ENCODE measurements at places on chromosomes 4 and X.
A peak's percentile ranks its signal among the peaks of the same experiment; 100 is the strongest.

DNA sequence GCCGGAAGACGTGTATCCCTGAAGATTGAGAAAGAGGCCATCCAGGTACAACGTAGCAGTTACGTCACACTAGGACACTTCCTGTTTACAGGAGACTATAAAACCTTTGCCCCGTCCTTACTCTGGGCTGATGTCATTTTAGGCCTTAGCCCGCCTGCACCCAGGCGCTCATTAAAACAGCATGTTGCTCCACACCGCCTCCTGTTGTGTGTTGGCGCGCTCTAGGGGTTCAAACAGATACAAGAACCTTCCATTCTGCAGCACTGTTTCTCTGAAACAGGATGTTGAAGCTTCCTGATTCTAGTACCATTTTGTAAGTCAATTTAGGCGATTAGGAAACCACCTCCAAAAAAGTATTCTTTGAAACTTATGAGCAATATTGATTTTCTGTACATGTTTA is 722.1 kb downstream of the PCDH7 start:
- no peak for DNase-seq

- no peak for DNase-seq
Observed at GRCh38 chrX:154735695-154736393, 15.0 kb downstream of the GAB3 start.

DNA sequence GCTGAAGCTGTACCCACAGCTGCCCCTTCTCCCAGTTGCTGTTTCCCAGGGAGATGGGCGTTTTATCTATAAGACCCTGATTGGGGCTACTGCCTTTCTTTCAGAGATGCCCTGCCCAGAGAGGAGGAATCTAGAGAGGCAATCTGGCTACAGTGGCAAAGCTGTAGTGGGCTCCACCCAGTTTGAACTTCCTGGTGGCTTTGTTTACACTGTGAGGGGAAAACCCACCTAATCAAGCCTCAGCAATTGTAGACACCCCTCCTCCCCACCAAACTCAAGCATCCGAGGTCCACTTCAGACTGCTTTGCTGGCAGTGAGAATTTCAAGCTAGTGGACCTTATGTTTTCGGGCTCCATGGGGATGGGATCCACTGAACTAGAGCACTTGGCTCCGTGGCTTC is 240.4 kb upstream of the AFF2 start:
- no peak for DNase-seq

DNA sequence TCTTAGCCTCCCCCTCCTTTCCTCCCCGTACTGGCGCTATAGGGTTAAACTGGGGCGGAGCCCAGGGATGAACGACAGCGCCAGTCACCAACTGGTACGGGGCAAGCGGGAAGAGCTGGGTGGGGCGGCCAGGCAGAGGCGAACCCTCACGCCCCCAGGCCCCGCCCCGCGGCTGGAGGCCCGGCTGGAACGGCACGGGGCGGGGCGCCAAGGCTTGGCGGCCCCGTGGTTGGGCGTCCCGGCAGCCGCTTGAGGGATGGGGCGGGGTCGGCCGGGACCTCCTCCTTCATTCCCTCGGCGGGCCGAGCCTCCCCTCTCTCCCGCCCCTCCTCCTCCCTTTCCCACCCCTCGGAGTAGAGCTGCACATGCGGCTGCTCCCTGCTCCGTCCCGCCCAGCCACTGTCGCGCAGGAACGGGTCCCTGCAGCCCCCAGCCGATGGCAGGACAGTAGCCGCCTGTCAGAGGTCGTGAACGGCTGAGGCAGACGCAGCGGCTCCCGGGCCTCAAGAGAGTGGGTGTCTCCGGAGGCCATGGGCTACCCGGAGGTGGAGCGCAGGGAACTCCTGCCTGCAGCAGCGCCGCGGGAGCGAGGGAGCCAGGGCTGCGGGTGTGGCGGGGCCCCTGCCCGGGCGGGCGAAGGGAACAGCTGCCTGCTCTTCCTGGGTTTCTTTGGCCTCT is at the start of gene EDA:
TSS of gene EDA (plus strand) at position 335 of the 678 bp plus-strand sequence.
- peak; percentile 79 for DNase-seq

GRCh38 chrX:152912106-152912505 is 14.2 kb downstream of the ZNF185 start:
- no peak for DNase-seq

- no peak for DNase-seq
Observed at GRCh38 chr4:127335073-127335620, 297.6 kb upstream of the INTU start.

DNA sequence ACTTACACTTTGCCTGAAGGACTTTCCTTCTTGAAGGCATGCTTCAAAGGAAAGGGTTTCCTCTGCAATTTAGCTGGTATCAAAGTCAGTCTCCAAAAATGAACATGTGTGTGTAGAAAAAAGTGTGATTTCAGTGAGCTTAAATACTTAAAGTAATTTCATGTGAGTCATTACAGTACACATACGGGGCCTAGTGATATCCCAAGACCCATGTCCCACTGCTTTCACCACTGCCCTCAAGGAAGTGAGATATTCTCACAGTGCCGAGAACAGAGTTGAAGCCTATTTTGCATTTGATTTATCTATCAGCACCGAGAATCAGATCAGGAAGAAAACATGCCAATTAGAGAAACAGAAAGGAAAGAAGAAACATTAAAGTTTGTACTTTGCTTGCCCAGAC is 61.0 kb downstream of the CHST7 start:
- no peak for DNase-seq

DNA sequence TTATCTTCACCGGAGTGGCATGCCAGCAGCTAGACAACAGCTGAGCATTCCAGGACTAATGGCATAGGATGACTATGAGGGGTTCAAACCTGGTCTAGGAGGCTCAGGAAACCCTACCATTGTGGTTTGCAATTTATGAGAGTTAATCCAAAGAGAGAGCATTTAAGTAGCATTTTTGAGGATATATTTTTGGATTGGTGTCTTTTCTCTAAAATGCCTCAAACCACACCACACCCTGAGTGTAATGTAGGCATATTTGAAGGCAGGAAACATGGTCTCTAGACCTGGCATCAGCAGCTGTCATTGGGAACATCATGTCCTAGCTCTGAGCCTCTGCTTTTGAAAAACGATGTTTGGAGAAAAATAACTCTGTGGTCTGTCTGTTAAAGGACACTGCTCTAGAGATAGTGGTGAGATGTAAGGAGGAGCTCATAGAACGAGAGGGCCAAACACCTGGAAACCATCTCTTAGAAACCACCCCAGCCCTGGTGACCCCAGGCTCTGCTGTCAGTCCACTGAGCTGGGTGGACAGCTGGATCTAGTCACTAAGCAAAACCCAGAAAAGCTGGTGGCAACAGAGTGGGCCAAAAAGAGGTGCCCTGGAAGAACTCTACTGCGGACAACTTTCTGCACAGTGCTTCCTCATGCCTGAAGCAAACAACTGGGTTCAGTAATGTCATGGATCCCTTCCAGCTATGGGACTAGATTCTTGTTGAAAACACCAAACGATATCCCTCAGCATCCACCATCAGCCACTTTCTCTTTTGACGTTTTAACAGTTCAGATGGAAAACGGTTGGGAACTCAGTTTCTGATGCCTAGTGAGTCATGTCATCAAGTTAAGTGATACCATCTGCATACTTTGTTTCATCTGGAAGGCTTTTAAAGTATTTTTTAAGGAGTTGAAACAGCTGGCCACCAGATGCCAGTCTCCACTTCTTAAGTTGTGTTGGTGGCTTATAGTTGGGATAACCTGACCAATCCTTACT is 100.2 kb upstream of the C1QTNF7 start:
- DNase-seq, result no peak

DNA sequence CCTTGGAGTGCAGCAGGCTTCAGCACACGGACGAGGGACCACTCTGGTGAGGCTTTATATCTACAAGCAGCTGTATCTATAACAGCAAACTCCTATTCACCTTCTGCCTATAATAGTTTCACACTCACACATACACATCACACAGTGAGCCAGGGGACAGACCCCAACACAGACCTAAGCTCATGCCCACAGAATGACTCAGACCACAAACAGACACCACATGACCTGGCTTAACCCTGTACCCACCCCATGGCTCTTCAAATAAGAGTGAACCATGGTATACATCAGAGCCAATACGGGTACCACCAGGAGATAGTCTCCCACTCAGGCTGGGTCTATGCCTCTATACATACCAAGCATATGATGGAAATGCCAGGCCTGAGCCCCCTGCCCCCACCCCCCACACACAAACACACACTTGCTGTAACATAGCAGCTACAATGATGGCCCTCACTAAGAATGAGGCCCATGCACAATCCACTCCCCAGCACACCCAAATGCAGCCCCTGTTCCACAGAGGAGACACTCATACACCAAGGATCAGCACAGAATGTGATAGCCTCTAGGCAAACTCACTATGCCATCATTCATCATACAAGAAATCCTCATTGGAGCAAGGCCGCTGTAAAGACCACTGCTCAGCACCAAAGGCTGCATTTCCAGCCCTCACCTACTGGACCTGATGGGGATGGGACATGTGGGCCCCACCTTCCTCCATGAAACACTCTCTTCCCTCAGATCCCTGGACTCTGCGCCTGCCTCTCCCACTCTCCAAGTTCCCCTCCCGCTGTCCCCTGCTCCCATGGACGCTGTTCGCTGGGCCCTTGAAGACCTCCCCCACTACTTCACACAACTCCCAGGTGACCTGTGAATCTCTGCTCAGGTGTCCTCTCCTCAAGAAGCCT is 62.1 kb upstream of the XIAP start:
- DNase-seq, result no peak

DNA sequence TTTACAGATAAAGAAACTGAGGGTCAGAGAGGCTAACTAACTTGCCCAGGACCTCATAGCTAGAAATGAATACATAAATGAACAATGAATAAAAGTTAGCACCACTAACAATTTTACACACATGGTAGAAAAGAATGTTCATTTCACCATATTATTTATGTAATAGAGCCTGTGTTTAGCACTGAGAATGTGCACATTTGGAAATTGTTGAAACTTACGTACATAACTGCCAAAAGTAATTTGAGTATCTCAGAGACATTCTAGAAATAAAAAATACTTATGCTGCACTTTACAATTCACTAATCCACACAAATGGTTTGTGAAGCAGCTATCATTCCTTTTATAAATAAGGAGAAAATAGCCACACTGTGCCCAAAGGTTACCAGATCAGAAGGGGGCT is 9.9 kb downstream of the CASK start:
- DNase-seq, result no peak

GRCh38 chr4:165096776-165097175 is 15.9 kb downstream of the TMEM192 start:
- DNase-seq, result no peak

GRCh38 chr4:127881563-127881864 is 821 bp downstream of the PLK4 start:
- no peak for DNase-seq

DNA sequence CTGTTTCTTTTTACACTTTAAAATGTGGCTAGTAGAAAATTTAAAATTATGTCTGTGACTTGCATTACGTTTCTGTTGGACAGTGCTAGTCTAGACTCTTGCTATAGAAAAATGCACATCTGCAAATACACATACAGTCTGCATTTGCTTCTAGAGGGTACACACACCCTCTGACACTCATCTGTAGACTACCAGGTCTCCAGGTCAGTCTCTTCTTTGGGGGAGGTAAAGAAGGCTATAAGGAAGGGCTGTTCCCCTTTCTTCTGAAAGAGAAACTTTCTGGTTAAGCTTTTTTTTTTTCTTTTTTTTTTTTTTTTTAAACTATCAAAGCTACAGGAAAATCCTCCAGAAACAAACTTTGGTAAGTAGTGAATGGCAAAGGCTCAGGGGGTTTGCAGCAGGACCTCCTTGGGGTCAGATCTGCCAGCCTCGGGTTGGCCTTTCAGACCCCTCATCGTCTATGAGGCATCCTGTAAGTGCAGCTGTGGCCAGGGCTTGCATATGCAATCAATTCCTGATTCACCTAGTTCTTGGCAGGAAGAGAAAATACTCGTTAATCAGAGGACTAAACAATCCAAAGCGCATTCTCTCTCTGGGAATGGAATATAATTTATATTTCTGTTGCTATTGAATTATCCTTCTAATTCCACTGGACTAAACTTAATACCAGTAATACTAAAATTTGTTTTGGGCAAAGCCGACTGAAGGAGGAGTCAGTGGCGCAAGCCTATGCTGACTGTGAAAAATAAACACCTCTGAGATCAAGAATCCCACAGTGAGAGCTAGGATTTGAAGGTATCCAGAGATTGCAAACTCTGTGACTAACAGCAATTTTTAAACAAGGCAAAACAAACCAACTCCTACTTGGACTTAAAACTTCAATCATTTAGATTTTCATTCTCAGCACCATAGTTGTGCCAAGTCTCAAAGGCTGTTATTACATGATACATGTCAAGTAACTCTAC is 109.3 kb upstream of the TBC1D9 start:
- no peak for DNase-seq

All from hypothalamus (tissue), 51 donors.